Tibial artery (tissue), 4 donors: ENCODE measurements at places on chromosomes 3 and 15.

DNA sequence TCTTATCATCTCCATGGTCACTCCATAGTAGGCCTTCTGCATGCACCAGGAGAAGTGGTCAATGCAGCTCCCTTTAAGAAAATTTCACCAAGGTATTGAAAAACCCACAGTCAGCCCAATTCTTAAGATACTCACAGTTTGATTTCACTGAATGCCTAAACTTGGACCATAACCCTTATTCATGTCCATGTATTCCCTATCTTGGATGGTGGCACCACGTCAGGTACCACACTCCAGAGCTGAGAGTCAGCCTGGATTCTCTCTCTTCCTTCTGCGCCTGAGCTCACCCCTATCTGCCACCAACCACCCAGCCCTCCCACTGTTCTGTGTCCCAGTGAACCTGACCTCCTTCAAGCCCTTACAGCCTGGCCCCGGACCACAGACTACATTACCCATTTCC lies 183.2 kb upstream of the NR2F2 start:
- no peak overlapping the region for H3K4me3 ChIP-seq
- H3K27me3 ChIP-seq, result no peaks in the 10 kb centered on the region
- no peak for DNase-seq
- H3K36me3 ChIP-seq, result no peaks in the 10 kb centered on the region
- H3K27ac ChIP-seq, result no peak overlapping the region
- H3K4me1 ChIP-seq, result peaks cover 20% of the 10 kb centered on the region

DNA sequence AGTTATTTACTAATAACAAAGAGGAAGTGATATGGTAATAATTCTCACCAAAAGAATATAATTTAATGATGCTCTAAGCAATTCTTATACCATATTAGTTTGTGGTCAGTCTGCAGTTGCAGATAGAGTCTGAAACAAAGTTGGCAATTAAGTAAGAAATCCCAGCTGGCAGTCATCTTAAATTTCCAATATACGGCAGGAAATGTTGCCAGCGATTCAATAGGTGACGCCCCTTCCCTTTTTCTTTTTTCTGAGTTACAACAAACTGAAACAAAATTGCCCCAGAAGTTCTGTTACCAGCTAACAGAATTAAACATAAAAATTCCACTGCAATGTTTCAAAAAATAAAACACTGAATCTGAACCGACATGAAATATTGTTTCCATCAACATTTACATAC lies 26.7 kb downstream of the LRRFIP2 start:
- DNase-seq, result no peak
- H3K36me3 ChIP-seq, result peaks cover 29% of the 10 kb centered on the region
- H3K27ac ChIP-seq, result no peak overlapping the region
- H3K4me3 ChIP-seq, result no peak overlapping the region
- H3K27me3 ChIP-seq, result no peaks in the 10 kb centered on the region

DNA sequence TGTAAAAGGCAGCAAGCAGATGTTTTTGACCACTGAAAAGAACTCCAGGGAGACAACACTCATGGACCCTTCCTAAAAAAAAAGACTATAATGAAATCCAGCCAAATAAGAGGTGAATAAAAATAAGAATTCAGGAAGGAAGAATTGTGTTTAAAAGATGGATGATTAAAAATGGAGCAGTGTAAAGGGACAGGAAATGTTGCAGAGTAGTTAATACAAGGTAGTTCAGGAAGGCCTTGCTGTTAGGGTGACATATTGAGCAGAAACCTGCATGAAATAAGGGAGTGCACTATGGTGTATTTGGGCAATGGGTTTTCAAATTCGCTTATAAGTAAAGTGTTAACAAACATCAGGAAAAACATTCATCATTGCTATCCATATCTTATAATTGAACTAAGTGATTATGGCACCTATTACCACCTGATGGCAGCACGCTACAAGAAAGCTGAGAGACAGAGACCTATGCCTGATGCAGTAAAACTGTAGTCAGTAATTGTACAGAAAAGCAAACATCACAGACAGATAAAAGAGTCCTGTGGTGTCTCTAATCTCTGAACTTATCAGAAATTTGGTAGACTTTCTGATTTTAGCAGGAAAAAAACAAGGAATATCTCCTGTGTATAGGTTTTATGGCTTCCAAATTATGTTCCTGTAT lies 5.8 kb upstream of the DBR1 start:
- H3K4me3 ChIP-seq, result no peak overlapping the region
- no peak overlapping the region for H3K27ac ChIP-seq
- H3K27me3 ChIP-seq, result no peaks in the 10 kb centered on the region
- no peaks in the 10 kb centered on the region for H3K4me1 ChIP-seq
- H3K36me3 ChIP-seq, result no peaks in the 10 kb centered on the region
- no peak for DNase-seq

GRCh38 chr3:157494581-157495281 lies 8.5 kb downstream of the VEPH1 start:
- H3K36me3 ChIP-seq, result no peaks in the 10 kb centered on the region
- H3K27me3 ChIP-seq, result no peaks in the 10 kb centered on the region
- no peak overlapping the region for H3K4me3 ChIP-seq
- DNase-seq, result no peak
- H3K27ac ChIP-seq, result no peak overlapping the region
- H3K4me1 ChIP-seq, result no peaks in the 10 kb centered on the region
